ENCODE measurements at places on chromosomes 1 and 21.

GRCh38 chr1:88892357-88892877, 1.1 kb upstream of the GTF2B start:
- no peak for DNase-seq

DNA sequence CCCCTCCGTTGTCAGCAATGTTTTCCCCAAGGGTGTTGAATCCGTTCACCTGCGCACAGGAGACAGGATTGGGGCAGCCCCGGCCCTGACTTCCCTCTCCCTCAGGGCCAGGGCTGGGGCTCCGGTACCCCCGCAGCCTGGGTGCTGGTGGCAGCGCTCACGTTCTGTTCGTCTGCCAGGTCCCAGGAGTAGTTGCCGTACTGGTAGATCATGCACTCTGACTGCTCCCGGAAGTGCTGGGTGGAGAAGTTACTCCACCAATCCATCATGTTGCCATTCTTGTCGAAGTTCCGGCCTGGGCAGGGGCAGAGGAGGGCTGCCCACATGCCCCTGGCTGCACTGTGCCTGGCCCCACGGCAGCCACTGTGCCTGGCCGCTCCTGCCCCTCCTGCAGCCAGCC, 6.1 kb downstream of the PRXL2B start:
- DNase-seq, result no peak

DNA sequence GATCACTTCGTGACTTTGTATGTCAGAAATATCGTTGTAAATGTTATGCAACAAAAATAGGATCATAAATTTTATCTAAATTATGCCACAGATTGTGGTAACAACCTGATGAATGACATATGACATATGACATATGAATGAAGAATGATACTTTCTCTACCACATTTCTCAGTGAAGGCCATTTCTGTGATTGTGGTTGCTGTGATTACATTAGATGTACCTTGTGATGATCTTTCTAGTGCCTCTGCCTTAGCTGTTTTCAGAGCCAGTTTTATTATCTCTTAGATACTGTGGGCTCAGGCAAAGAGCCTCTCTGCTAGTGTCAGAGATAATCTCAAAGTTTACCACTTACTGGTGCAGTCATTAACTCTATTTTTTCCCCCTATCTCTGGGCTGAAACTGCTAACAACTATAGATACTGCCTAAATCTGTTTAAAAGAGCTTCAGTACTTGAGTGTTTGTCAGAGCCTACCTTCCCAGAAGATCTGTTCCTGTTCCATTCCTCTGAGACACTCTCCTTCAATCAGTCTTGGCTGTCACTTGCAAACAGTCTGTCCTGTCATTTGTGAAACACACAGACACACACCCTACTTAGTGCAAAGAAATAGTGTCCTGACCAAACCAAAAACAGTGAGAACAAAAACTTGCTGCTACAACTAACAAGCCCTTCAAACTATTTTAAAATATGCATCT, 55.5 kb downstream of the HMCN1 start:
- no peak for DNase-seq

GRCh38 chr1:21292984-21293536, 2.8 kb upstream of the ECE1 start:
- peak; percentile 34 for DNase-seq

- no peak for DNase-seq
Measured at GRCh38 chr1:87318806-87319205, 9.9 kb upstream of the LMO4 start.

DNA sequence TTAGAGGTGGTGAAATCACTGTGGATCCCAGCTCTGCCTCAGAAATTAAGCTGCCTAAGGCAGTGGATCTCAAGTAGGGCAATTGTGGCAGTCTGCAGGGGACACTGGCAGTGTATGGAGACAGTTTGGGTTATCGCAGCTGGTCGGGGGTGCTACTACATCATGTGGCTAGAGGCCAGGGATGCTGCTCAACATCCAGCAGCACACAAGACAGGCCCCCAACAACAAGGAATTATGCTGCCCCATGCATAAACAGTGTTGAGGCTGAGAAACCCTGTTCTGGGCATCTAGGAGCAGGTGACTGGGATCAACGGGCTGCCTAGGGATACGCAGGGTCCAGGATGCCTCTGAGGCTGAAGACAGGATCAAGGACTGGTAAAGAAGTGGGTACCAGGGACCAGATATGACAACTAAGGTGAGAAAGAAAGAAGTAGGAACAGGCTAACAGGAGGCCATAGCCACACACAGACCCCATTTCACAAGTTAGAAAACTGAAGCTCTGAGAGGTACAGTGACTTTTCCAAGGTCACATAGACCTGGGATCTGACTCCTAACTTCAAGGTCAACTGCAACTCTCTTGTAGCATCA, 8.7 kb downstream of the BATF3 start:
- no peak for DNase-seq

GRCh38 chr1:226401355-226402303, 6.3 kb downstream of the PARP1 start:
- no peak for DNase-seq

- DNase-seq, result no peak
Measured at GRCh38 chr1:239868058-239868832, 223.4 kb upstream of the FMN2 start.

GRCh38 chr1:172145656-172146055, 274.8 kb upstream of the C1orf105 start:
- DNase-seq, result no peak

DNA sequence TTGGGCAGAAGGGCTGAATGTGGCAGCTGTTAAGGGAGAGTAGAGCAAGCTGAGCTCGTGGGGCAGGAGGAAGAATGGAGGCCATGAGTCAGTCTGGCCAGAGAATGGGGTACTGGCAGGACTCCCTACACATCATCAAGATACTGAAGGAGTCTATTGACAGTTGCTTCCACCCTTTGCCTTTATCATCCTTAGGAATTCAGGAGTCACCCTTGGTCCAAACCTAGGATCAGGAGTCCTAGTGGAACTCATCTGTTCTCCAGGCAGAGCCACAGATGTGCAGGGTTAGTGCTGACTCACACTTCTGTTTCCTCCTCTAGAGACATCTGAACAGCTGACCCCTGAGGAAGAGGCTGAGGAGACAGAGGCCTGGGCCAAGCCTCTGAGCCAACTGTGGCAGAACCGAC, 18.7 kb upstream of the ST3GAL3 start:
- DNase-seq, result no peak

All from stimulated activated CD4-positive, alpha-beta T cell treated with anti-CD3 and anti-CD28 coated beads, Interleukin-2, amount 100 ng/mL, for 4 hours (primary cell).